Fibroblast of upper back skin (primary cell): ENCODE measurements at places on chromosomes 3 and 15.

- no peak for DNase-seq
Measured at GRCh38 chr3:26293329-26293844, 329.2 kb upstream of the LRRC3B start.

- DNase-seq = no peak
Measured at GRCh38 chr3:146705225-146705624, 100.1 kb upstream of the PLSCR5 start.

DNA sequence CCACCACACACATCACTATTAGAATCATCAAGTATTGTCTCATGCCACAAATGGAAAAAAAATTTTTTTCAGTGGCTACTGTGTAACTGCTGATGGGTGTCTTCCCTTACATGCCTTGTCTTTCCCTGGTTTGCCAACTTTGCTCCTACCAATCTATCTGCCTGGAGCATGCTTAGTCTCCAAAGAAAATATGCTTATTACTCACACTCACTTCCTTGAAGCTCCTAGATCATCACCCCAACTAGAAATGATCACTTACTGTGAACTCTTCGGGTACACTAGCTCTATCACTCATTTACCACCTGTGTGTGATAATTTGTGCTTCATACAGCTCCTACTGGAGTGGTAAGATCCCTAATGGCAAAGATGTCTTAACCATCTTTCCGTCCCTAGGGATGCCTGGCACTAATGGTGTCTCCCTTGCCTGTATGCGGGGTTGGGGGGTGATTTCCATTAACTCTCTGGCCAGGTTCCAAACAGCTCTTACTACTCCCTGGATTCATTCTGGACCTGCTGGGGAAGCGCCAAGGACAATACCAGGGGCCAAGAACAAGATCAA is 799 bp downstream of the VPS33B start:
- DNase-seq = peak; percentile 15

DNA sequence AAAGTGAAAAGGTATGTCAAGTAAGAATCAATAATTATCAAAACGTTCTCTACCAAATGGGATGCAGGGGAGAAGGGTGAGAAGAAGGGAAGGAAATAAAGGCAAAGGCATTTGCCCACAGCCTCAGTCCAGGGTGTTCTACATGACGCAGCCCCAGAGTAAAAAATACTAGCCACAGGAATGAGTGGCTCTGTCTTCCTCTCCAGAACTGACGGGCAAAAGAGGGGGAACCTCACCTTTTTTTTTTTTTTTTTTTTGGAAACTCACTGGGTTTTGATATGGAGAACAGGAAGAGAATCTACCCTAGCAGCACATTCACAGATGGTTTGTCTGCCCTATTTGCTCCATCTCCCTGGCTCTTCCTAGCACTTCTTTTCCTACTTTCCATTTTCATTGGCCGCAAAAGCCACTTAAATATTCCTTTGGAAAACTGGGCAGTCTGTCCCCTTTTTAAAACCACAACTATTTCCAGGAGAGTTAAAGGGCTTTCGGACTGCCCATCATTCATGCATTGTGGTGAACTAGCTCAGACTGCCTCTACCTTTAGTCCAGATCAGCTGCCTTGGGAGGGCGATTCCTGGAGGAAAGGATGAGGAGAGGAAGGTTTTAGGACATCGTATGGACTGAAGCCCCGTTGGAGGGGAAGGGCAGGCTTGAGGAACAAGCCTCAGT is 28.2 kb downstream of the B3GNT5 start:
- DNase-seq = peak; percentile 24

DNA sequence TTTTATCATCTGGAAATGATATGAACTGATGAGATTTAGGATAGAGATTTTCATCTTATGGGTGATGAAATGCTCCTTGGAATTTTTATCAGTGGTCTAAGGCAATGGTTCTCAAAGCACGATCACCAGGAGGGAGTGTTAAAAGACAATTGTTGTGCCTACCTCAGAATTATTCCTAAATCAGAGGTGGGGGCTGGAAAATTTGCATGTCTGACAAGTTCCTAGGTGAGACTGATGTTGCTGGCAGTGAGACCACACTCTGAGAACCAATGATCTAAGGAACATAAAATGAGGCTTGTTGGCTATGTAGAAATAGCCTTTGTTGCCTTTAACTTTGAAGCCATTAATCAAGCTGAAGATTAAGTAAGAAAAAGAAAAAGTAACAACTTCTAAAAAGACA is 416.6 kb upstream of the AZI2 start:
- DNase-seq = no peak

DNA sequence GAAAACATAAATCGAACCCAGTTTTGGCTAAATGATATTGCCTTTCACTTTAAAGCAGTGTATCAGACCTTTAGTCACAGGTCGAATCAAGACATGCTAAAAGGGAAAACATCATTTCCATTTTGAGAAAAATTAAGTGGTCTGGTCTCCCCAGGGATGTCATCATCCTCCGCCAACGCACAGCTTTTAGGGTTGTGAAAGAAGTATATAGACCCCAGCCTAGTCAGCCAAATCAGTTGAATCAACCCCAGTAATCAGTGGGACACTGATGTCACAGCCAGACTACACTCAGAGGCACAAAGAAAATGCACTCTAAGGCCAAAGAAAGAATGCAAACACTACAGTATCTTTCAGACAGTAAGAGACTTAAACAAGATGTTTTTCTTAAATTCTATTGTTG is 187.4 kb downstream of the ZIC4 start:
- DNase-seq = peak; percentile 13
